ENCODE measurements at places on chromosomes 3 and 15.
A peak's percentile ranks its signal among the peaks of the same experiment; 100 is the strongest.

GRCh38 chr3:82567029-82567600 lies 805.7 kb upstream of the GBE1 start:
- no peak for DNase-seq

GRCh38 chr15:95853350-95853749 lies 477.1 kb upstream of the NR2F2 start:
- DNase-seq, result peak; percentile 61

DNA sequence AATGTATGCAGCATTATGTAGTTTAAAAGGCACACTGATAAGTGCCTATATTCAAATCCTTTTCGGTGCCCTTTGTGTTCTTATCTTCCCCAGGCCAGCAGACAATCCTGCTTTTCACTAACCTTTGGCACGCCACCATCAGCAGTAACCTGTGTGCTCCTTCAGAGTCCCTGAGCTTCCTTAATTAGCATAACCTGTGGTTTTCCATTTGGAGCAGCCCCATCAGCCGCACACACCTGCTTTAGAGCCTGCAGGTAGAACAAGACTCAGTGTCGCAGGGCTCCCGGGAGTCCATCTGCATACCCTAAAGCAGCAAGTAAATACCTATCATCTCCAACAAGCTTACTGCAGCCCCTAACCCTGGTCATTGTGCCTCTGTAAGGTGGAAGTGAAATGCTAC lies 755.1 kb downstream of the ROBO2 start:
- no peak for DNase-seq

DNA sequence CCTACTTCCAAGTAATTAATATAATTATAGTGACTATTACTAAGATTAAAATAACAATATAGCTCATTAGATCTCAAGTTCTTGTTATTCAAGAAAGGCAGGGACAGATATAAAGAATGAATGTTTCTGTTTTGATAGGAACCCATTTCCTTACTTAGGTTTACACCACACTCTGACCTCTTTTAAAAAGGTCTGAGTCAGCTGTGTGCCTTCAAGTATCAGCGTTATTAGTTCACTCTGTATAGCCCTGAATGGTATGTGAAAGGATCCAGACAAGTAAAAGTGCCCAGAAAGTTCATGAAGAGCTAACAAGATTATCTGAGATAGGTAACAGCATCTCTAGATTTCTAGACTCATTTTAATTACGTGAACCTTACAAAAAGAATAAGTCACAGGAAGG lies 28.9 kb downstream of the PDCD10 start:
- peak; percentile 56 for DNase-seq

GRCh38 chr3:150783316-150783715 lies 20.3 kb upstream of the SIAH2 start:
- DNase-seq, result no peak

DNA sequence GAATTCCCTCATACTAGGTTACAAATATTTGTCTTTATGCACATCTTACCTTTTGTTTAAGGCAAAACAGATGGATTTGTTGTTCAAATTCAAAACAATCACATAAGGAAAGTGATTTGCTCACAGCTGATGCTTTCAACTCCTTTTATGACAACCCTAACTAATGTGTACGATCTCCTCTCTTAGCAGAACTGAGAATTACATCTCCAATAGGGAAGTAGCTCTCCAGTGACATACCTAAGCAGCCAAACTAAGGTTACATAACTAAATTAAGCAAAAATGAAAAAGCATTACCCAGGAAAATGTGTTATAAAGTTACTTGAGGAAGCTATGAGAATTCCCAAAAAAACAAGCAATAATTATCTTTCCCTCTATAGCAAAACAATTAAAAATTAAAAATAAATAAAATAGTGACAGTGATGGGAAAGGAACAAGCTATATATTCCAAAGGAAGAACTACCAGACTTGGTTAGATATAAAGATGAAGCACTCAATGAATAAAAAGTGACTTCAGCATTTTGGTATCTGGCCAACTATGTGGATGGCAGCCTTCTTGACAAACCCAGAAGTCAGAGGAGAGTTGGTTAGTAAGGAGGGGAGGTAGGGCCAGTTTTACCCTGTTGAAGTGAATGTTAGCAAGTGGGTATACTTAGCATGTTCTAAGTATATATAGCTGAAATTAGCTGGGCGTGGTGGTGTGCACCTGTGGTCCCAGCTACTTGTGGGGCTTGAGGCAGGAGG lies 32.4 kb downstream of the PEAK1 start:
- DNase-seq, result peak; percentile 16

- DNase-seq, result no peak
Observed at GRCh38 chr3:123088387-123088786, 21.6 kb downstream of the PDIA5 start.

- no peak for DNase-seq
Observed at GRCh38 chr15:39690881-39691634, 91.6 kb downstream of the FSIP1 start.

GRCh38 chr3:65979731-65980130 lies 59.0 kb downstream of the MAGI1 start:
- DNase-seq, result peak; percentile 75

- DNase-seq, result no peak
Observed at GRCh38 chr3:26721047-26721446, 98.5 kb downstream of the LRRC3B start.

DNA sequence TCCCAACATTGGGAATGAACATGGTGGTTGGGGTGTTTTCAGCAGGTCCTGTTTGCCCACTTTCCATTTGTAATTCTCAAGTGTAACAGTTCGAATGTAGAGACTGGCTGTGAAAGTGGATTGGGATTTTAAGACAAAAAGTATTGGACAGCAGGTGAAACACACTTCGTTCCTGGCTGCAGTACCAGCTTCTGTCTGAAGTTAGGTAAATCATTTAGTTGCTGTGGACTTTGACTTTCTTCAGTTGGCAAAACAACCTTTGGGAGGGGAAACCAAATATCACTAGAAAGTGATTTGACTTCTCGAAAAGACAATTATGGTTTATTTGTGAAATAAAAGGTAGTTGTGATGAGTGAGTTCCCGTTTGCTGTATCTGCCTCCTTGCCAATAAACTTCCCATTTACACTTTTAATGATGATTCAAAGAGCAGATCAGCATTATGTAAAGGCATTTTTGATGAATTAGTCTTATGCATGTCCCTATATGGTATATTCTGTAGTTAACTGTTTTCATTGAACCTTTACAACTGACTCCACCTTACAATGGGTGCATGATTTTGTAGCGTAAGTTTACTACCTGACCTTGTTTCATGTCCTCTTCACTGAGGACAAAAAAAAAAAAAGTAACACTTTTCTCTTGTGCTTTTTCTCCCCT lies 34.0 kb downstream of the FNDC3B start:
- no peak for DNase-seq
